ENCODE measurements at places on chromosomes 1 and 21.
A peak's percentile ranks its signal among the peaks of the same experiment; 100 is the strongest.

DNA sequence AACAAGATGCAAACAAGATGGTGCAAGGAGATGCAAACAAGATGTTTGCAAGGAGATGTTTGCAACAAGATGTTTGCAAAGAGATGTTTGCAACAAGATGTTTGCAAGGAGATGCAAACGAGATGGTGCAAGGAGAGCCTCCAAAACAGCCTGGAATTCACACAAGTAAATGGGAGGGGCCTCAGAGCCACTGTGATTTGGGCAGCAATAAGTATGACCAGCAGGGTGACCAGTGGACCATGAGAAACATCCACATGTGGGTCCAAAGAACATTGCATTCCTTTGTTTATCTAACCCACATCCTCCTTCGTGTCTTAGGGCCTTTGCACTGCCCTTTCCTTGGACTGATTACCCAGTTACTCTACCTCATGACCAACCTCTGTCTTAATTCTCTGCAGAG is 162.9 kb downstream of the PLPP3 start:
- DNase-seq, result no peak

- DNase-seq, result no peak
These were observed 125.5 kb upstream of the IRF2BP2 start for GRCh38 chr1:234735476-234735875.

DNA sequence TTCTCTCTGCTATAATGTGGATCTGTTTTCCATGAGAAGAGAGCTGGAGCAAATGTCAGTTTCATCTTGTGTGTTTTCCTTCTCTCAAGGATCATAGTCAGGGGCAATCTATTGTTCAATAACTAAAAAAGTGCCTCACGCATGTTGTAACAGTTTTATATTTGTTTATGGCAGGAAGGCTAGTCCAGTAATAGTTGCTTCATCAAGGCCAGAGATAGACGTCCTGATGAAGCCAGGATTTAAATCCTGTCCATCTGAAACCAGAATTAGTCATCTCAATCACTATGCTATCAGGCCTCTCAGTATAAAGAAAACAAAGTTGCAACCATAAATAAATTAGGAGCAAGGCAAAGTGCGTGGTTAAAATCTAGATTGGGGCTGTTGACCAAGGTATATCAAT is 30.2 kb upstream of the DUSP10 start:
- DNase-seq, result no peak

GRCh38 chr1:204651843-204652421 is 33.6 kb downstream of the LRRN2 start:
- DNase-seq, result no peak

DNA sequence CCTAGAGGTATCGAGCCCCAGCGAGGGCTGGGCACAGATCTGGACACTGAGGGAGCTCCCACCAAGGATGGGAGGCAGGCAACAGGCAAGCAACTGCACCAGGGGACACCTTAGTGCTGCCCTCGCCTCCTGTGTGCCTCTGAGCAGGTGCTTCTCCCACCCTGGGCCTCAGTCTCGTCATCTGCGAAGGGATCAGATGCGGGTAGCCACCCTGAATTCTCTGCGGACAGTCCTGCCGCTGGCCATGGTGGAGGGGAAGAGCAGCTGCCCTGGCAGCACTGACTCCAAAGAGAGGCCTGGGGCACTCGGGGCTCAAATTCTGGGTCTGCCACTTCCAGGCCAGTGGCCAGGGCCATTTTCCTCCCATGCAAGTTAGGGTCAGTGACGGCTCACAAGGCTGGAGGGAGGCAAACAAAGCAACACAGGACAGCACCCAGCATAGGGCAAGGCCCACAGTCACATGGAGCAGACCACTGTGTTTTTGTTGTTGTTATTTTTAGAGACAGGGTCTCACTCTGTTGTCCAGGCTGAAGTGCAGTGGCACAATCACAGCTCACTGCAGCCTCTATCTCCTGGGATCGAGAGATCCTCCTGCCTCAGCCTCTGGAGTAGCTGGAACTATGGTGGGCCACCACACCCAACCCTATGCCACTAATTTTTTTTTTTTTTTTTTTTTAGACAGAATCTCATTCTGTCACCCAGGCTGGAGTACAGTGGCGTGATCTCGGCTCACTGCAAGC is 7.1 kb upstream of the SDC3 start:
- no peak for DNase-seq

GRCh38 chr1:202587859-202588485 is 122.3 kb downstream of the SYT2 start:
- DNase-seq, result no peak

DNA sequence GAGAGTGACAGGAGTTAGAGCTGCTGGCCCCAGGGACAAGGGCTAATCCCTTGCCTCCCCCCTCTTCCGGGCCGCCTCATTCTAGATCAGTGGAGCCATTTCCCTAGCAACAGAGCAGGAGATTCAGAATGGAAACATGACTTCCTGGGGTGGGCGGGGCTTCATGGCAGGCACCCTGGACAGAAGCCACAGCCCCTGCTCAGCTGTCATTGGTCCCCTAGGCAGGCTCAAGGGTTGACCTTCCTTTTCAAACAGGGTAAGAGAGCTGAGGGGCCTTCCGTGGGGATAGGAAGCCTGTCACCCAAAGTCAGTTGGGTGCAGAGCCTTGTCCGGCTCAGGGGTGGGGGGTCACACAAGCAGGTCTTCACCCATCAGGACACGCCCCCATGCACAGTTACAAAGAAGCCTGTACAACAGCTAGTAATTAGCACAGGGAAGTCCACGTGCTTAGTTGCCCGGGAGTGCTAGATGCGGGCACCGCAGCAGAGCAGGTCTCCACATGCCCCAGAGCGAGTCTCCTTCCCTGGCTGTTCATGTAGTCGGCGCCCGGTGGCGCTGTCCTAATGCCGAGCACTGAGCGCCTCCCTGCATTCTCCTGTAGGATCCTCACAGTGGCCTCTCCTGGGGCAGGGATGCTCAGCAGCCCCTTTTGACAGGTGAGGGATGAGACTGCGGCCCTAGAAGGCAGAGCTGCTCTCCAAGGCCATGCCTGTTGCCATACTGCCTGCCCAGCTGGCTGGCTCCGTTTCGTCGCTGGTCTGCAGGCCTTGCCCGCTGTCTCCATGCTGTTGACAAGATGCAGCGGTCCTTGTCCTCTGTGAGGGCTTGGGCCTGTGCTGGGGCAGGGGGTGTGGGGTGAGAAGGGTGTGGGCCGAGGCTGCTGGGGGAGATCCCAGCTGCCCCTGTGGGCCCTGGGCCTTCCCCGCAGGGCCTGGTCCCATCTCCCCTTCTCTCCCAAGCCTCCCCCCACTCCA is 5.1 kb downstream of the TMEM201 start:
- DNase-seq, result no peak

DNA sequence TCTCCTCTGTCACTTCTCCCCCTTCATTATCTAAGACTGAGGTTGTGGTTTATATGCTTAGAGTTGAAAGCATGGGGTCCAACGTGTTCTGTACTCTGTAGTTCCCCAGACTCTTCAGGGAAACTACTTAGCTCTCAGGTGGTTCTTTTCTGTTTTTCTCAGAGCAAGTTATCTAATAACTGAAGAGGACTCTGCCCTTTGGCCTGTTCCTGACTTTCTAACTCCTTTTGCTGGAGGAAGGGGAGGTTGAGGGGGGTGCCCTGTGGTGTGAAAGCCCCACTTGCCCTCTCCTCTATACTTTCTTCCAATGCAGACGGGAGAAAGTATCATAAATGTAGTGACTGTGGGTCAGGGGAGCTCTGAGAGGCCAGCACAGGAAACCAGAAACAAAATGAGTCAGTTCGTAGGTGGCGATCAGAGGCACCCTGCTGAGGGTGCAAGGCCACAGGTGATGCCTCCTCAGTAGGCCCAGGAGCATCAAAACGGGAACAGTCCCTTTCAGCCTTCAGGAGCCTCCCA is 5.0 kb downstream of the SLC25A44 start:
- DNase-seq, result no peak

DNA sequence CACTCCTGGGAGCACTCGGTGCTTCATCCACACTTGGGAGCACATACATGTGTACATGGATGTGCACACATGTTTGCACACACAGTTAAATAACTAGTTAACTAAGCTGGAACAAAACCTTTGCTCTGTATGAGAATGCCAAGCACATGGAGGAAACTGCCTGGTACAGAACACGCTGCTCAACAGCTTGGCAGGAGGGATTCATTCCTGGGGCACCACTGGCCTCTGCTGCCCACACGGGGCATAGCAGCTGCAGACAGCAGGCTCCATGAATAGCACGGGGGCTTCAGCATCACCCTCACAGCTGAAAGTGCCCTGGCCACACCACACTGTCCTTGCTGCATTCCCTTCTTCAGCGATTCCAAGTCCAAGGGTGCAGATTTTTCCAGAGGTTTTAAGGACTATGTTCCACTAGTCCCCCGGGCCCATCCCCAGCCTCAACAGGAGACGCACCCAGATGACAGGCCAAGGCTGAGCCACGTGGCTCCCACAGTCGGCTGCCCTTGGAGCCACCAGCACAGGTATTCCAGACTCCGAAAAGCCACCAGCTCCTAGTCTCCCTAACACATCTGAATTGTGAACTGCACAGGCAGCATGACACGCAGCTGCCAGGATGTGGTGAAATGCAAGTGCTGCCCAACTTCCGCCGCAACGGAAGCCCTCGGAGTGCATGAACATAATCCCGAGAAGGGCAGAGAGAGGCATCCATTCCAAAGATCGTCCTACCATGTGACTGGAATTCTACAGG is 16.9 kb downstream of the NPHP4 start:
- peak; percentile 12 for DNase-seq

DNA sequence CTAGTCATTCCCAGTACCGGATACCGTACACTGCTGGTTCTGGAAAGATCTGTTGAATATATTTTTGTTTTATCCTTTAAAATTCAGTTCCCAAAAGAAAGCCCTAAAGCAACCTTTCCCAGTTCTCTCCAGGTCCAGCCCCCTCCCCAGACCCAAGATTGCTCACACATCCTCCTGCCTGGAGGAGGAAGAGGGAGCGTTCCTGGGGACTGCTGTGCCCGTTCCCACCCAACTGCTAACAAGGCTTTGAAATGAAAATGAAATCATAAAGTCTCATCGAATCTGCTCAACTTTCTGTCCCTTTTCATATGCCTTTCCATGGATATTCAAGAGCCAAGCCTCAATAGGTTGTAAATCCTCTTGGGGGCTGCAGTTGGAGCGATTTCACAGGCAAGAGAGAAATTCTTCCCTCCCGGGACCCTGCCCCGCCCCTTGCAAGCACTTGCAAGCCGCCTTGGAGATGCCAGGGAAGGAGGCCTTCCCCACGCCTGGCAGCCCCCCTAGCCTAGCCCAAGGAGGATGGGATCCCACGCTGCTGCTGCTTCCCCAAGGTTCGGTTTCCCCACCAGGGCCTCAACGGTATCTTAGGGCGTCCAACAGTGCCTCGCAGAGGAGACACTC is 113.2 kb upstream of the CACHD1 start:
- no peak for DNase-seq

- DNase-seq, result no peak
These were observed 52.7 kb upstream of the A3GALT2 start for GRCh38 chr1:33373606-33374005.

- DNase-seq, result no peak
These were observed 68.6 kb downstream of the ADGRL2 start for GRCh38 chr1:81869307-81869706.

DNA sequence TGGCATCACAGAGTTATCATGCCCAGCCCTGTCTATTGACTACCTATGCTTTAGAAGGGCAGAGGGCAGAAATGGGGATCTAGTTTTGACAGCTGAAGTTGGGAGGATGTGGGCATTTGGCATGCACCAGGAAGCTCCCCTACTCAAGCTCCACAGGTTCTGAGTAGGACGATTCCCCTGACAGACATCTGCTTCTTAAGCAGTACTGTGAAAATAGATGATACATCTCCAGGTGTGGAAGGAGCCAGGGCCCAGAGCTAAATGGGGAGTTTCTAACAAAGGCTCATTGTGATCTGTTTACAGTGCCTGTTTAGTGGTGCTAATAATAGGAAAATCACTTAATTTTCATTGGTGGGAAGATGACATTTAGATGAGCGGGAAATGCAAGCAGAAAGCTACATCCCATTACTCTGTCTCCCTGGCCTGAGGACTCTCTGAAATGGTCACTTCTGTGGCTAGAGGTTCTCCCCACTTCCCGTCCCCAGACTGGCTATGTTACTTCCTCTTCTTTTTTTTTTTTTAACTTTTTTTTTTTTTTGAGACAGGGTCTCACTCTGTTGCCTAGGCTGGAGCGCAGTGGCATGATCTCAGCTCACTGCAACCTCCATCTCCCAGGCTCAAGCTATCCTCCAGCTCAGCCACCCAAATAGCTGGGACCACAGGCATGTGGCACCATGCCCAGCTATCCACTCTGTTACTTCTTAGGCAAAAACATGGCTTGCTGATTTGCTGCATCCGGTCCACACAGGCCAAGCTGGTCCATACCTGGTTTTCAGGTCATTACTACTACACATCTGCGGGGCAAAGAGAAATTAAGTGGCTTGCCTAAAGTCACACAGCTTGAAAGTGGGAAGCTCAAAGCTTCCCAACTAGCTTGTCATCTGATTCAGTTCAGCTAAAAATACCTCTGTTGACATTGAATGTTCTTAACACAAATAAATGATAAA is 23.2 kb upstream of the CNIH3 start:
- no peak for DNase-seq

GRCh38 chr1:230591678-230592077 is 50.6 kb upstream of the COG2 start:
- DNase-seq, result no peak

DNA sequence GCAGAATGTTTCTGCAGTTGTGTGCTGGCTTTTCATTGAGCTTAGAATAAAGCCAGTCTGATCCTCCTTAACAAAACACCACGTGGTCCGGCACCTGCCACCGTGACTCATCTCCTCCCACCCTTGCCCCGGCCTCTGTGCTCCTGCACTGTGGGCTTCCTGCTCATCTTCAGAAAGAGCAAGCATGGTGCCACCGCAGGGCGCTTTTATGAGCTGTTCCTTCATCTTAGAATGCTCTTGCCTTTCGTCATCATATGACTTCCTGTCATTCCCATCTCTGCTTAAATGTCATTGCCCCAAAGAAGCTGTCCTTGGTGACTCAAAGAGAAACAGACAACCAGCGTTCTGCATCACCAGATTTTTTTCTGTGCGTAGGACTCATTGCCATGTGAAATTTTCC is 117.8 kb downstream of the HHAT start:
- no peak for DNase-seq

- DNase-seq, result no peak
These were observed 218.7 kb downstream of the LBR start for GRCh38 chr1:225209153-225209552.

GRCh38 chr1:108208724-108209446 is 8.7 kb upstream of the SLC25A24 start:
- no peak for DNase-seq

Data from NCI-H446 treated with DMSO at 0.1 percent for 48 hours (cell line).